ENCODE measurements at places on chromosomes 4 and X.

- no peak for DNase-seq
Measured at GRCh38 chrX:117989512-117989911, 127.1 kb downstream of the KLHL13 start.

GRCh38 chr4:38013461-38014366 is 53.5 kb downstream of the PTTG2 start:
- DNase-seq, result no peak

GRCh38 chr4:80014531-80014930 is 58.5 kb downstream of the ANTXR2 start:
- no peak for DNase-seq

DNA sequence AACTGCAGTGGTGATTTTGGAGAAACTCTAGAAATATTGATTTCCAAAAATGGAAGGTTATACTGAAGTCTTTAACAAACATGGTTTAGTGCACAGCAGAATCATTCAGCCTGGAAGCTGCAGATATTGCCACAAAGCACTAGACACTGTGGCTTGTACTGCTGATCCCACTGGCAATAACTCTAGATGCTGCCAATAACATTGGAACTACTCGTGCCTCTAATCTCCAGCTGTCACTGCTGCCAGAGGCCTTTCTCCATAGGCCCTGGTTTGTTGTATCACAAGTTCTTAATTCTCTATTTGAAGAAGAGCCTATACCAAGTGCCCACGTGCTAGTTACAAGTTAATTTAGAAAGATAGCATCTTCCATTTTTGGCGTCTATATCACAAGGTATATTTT is 19.3 kb downstream of the DMP1 start:
- no peak for DNase-seq

DNA sequence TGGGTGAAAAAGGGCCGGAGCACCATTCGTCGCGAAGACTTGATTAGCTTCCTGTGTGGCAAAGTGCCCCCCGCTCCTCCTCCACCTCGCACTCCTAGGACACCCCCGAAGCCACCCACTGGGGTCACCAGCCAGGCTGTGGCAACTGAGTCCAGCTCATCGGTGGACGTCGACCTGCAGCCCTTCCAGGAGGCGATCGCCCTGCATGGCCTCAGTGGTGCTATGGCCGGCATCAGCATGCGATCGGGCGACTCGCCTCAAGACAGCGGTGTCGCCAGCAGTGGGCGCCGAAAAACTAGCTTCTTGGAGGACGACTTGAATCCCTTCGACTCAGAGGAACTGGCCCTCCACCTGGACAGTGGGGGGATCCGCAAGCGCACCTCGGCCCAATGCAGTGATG is 126.8 kb upstream of the CXorf66 start:
- no peak for DNase-seq

DNA sequence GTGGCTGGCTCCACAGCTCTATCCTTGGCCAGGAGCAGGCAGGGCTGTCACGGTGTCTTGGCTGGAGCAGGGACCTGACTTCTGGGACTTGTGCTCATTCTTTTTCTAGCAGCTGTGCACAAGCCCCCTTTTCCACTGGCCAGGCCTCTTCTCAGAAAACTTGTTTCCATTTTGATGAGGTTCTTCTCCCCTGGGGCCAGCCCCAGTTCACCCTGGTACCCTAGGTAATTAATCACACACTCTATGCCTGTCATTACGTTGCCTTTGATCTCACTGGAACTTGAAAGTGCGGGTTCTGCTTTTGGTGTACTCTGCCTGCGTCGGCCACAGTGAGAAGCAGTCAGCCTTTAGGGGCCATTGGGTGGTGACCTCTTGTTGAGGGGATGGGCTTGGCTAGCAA is 26.6 kb downstream of the DRD5 start:
- no peak for DNase-seq

DNA sequence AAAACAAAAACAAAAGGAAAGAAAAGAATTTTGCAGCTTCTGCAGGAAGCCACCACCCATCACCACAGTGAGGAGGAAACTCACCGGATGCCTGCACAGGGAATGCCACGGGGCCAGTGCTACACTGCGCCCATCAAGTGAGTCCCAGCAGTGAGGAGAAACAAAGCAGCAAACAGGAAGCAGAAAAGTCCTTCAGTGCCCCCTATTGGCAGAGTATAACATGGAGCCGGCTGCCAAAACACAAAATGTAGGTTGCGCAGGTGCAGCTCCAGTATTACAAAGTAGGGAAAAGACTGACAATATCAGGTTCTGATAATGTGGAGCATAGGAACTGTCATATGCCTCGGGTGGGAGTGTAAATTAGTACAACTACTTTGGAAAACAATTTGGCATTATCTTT is 23.3 kb upstream of the SCML2 start:
- DNase-seq, result no peak

DNA sequence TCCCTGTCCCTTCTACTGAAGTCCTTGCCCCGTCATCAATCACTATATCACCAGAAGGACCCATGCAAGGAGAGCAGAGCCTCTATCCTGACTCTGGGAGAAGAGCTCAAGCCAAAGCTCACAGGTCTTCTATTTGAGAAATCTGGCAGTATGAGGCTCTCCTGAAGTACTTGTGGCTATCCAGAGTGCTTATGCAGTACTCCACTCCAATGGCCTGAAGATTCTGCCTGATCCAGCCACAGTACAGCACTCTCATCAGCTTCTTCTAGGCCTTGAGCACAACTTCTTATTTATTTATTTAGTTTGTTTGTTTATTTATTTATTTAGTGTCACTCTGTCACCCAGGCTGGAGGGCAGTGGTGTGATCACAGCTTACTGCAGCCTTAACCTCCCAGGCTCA is 13.0 kb downstream of the USP26 start:
- no peak for DNase-seq

GRCh38 chr4:74108457-74109115 is 9.6 kb upstream of the CXCL2 start:
- DNase-seq, result no peak

DNA sequence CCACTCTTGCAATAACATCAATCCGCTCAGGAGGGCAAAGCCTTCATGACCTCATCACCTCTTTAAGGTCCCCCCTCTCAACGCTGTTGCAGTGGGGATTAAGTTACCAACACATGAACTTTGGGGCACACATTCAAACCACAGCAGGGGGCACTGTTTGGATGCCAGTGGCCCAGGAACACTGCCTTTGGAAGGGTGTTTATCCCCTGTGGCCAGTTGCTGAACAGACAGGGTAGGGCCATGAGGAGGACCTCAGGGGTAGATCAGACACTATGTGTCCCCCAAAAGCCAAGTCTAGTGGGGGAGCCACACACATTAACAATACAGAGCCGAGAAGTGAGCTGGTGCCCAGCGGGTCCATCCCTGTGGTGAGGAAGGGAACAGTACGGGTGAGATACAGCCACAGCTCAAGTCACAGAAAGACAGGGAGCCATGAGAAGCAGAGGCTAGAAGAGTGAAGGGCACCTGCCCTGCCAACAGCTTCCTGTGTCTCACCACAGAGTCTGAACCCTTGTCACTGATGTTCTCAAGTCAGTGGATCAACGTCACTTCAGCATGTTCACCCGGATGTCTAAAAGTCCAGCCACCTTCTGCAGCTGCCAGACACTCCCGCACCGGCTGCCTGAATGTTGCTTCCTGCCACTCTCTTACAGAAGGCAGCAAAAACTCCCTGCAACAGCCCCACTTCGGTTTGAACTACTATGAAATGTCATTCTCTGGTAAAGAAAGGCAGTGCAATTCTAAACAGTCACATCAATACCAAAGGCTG is 19.9 kb upstream of the MXD4 start:
- DNase-seq, result peak; percentile 78

GRCh38 chrX:148024425-148025148 is 43.5 kb downstream of the FMR1NB start:
- DNase-seq, result no peak
